Suppressor macrophage treated with lipopolysaccharide for 4 hours (primary cell): ENCODE measurements at places on chromosomes 3 and 15.

DNA sequence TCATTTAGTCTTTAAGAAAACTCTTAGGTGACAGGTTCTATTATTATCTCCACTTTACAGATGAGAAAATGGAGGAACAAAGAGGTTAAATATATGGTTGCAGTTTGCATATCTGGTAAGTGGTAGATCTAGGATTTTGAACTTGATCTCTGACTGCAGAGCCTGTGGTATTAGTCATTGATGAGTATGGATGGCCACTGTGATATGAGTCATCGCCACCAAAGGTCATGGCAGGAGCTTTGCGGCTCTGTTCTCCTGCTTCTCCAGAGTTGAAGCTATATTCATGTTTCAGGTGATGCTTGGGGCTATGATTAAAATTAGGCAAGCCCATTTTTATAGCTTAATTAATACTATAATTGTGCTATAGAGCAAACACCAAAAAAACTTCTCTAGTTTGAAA is 306.2 kb upstream of the DPPA4 start:
- DNase-seq, result no peak

- no peak for DNase-seq
Measured at GRCh38 chr3:11914041-11914440, 67.4 kb upstream of the TAMM41 start.

GRCh38 chr15:74821091-74821789 is 5.2 kb upstream of the CPLX3 start:
- peak; percentile 56 for DNase-seq

- DNase-seq, result no peak
Measured at GRCh38 chr15:61057376-61057775, 171.7 kb downstream of the RORA start.

- no peak for DNase-seq
Measured at GRCh38 chr15:37777006-37777405, 157.4 kb upstream of the TMCO5A start.

- DNase-seq, result no peak
Measured at GRCh38 chr3:79597709-79598108, 170.1 kb downstream of the ROBO1 start.

- DNase-seq, result no peak
Measured at GRCh38 chr3:77693147-77693546, 653.2 kb downstream of the ROBO2 start.

DNA sequence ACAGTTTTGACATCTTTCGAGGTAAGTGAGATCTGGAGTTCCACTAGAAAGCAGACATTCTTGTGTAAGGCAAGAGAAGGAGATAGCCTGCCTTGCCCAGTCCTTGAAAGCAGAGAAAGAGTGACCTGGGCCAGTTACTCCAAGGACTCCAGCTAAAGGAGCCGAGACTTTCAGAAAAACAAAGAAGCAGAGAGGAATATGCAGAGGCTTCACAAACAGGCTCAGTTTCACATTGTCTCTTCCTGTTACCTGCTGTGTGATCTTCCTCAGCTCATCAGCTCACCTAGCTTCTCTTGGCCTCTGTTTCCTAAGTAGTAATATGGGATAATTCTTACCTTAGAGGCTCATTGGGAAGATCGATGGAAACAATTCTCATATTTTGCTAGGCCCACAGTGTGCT is 81.0 kb downstream of the CDC25A start:
- DNase-seq, result no peak

DNA sequence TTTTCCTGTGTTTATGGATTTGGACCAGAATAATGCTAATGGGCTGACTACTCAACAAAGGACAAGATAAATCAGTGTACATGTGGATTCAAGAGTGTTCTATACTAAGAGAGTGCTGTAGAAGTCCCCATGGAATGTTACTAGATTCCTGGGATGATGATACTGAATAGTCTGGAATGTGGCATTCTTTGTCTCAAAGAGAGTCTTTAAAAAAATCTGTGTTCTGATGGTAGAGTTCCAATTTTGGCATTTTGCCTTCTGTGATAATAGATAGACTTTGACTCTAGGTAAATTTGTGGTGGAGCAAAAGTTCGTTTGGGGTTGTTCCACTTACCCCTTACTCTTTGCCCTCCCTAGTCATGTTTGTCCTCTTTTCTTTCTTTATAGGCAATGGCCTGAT is 43.7 kb downstream of the NMD3 start:
- DNase-seq, result no peak

DNA sequence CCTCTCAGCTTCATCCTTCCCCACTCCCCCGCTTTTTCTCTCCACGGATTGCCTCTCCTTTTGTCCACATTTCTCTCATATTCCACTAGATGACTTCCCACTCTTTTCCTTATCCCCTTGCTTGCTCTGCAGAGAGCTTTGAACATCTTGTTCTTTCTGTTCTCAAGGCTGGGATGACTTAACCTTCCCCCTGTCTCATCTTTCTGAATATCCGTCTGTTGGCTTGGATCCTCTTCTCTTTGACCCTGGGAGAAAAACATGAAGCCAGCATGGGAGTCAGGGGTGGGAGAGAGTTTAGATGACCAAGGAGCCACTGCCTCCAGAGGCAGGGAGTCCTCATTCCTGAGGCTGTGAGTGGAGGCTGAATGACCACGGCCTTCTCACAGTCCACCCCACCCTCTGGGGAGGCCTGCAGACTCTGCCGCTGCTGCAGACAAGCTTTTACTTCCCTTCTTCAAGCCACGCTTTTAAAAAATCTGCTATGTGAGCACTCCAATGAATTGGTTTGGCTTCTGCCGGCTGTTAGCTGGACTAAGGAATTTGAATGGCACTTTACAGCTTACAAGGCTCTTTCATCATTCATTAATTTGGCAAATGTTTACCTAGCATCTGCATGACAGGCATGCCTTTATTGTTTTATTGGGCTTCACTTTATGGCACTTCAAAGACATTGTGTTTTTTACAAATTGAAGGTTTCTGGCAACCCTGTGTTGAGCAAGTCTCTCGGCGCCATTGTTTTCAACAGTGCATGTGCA is 111.6 kb upstream of the SLC6A6 start:
- no peak for DNase-seq
